ENCODE measurements at places on chromosomes 1 and 21.

- DNase-seq = no peak
These were observed 15.6 kb upstream of the CDCP2 start for GRCh38 chr1:54168206-54168965.

GRCh38 chr1:14377386-14377785 lies 221.1 kb upstream of the KAZN start:
- no peak for DNase-seq

- DNase-seq = no peak
These were observed 7.0 kb upstream of the VPS26C start for GRCh38 chr21:37273911-37274690.

- DNase-seq = peak; percentile 72
These were observed at the start of gene KDM5B for GRCh38 chr1:202807926-202808757. Gene KDM5B, minus strand, starts transcription at chr1:202808421. Its CDS starts 116 bp downstream, at chr1:202808305.

- DNase-seq = no peak
These were observed 49.2 kb upstream of the IGSF21 start for GRCh38 chr1:18058206-18058921.

DNA sequence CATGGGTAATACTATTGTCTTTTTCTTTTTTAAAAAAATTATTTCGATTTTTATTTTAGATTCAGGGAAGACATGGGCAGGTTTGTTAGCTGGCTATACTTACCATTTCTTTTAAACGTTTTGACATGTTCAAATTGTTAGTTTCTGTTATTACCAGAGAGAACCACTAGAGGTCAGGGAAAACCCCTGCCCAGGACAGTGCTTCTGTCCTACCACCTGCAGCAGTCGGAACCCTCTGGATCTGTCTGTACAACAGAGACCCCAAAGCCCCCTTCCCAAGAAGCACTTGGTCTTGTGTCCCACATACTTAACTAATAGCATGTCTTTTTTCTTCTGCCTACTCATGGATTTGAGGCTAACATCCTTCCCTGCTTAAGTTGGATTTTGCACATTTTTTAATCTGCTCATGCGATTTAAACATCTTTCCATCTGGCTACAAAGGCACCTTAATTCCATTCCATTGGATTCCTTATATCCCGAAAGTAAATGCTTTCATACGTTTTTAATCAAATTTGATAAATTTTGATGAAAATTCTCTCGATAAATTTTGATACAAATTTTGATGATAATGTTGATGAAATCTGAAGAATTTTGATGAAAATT lies 10.0 kb upstream of the C1orf115 start:
- peak; percentile 48 for DNase-seq

DNA sequence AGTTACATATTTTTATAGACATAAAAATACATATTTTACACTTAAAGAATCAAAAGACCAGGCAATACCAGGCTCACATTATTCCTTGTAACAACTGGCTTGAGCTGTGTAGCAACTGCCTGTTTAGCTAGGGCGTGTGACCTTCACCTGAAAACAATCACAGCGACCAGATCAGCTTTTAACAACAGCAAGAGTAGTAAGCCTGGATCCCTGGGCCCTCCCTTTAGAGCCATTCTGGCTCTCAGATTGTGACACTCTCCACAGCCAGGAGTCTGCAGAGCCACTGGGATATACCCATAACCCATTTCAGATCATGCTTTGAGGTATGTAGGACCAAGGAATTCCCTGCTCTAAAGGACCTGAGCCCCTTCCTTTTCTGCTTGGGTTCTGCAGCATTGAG lies 29.4 kb upstream of the GNG4 start:
- no peak for DNase-seq
